Stimulated activated CD4-positive, alpha-beta T cell treated with anti-CD3 and anti-CD28 coated beads, Interleukin-15, amount 100 ng/mL, for 48 hours (primary cell): ENCODE measurements at places on chromosomes 1 and 21.

GRCh38 chr1:92933459-92933858 is 27.8 kb downstream of the DIPK1A start:
- no peak for DNase-seq

DNA sequence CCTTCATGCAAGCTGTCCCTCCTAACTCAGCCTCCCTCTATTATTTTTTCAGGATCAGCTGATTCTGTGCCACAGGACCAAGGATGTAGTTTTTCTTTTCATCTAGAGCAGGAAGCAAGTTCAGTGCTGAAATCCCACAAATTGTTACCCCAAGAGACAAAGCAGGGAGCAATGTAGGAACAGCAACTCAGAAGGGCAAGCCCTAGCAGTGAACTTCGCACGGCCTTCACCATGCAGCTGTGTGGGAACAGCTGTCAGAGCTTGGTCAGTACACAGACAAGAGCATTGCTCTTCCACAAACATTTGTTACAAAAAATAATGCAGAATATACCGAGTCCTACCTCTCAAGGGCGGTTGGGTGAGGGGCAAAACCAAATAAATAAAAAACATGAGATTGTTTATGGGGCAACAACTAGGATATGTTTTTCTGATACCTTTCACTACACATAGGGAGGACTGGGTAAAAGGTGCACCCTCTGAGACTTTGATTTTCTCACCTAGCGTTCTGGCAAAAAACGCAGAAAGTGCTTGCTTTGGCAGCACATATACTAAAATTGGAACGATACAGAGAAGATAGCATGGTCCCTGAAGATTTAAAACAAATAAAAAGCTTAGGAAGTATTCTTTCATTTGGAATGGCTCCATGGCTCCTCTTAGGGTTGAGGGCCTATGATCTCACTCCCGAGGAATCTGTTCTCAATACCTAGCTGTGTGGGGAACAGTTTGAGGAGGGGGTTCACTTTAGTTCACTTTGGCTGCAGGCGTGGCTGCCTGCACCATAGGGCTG is 37.1 kb upstream of the ANGPTL7 start:
- no peak for DNase-seq

GRCh38 chr1:62726011-62726442 is 37.8 kb upstream of the DOCK7 start:
- DNase-seq, result no peak

- no peak for DNase-seq
Observed at GRCh38 chr1:246213036-246213435, 294.0 kb downstream of the SMYD3 start.

DNA sequence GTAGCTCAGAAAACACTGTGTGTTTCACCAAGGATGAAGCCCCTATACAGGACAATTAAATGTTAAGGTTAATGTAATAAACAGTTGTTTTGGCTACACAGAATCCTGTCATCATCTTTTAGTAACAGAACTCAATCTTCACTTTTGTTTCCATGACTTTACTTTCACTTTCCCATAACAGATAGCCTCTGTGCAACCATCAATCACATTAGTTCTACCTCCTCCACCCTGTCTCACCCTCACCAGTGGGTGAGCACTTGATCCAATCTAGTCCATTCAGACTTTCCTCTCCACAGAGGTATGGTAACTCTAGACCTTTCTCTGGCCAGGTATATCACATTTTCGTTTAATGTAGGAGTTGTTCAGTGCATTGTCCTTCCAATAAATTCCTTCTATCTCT is 1018.5 kb downstream of the ADGRL2 start:
- DNase-seq, result peak; percentile 0

- DNase-seq, result no peak
Observed at GRCh38 chr1:42845866-42846256, 552 bp upstream of the ZNF691 start.

DNA sequence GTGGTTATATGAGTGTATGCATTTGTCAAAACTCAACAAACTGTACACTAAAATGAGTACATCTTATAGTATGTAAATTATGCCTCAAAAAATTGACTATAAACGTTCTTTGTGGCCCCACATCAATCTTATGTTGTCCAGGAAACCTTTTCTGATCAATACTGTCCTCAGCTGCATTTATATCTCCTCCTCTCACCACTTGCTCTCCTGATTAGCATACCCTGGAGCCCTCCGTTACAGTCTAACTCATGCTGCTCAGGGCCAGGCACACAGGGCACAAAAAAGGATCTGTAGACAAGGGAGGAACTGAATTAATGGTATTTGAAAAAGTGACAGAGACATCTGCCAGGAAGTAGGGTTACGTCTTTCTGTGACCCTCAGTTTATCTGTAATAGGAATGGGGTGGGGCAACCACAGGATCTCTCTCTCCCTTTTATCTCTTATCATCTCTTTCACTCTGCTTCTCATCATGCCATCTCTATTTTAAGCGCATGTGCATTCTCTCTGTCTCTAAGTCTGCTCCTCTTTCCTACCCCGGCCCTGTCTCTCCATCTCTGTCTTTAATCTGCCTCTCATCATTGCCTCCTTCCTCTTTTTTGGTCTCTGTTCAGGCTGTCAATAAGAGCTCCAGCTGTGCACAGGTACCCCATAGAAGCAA is 7.0 kb upstream of the TAL1 start:
- DNase-seq, result no peak

GRCh38 chr1:183247931-183248330 is 61.9 kb downstream of the LAMC2 start:
- DNase-seq, result no peak

DNA sequence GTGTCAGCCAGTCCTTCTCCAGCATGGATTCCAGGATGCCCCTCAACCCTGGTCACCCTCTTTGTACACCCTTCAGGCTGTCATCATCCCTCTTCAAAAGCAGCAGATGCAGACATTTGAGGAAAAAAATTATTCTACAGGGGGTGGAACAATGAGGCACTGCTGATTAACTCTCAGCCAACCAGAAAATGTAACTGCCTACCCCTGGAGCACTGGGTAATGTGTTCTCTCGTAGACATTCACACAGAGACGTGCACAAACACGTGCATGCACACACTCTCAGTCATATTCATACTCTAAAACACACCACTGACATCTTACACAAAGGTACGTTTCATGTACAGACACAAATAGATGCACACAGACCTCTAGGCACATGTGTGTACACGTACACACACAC is 175.4 kb downstream of the TRABD2B start:
- no peak for DNase-seq

DNA sequence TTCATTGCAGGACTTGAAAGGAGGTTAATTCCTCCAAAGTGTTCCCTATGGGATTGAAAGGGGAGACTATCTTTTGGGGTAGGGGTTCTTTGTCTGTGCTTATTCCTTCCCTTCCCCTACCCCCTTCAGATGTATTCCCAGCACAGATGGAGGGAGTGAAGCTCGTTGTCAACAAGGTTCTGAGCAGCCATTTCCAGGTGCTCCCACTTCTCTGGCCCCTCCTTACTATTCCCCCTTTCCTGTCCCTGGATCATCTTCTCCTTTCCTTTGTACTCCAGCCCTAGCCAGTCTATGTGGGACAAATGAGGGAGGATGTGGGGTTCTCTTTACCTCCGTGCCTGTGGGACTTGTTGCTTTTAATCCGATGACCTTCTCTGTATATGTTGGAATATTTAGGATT is 899 bp downstream of the TOMM40L start:
- DNase-seq, result no peak

DNA sequence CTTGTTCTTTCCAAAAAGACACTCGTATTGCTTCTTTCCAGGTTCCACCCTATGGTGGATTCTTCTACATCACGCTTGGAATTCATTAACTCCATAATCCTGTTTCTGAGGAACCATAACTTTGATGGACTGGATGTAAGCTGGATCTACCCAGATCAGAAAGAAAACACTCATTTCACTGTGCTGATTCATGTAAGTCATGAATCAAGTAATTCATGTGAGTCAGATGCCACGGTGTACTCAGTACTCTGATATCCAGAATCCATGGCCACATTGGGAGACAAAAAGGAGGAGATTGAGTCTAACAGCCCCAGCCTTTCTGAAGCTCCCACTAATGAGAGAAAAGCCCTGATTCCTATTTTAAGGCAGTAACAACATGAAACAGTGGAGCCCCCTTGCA is 7.4 kb downstream of the CHI3L2 start:
- DNase-seq, result no peak

- DNase-seq, result no peak
Observed at GRCh38 chr1:210541680-210542358, 213.1 kb downstream of the HHAT start.

DNA sequence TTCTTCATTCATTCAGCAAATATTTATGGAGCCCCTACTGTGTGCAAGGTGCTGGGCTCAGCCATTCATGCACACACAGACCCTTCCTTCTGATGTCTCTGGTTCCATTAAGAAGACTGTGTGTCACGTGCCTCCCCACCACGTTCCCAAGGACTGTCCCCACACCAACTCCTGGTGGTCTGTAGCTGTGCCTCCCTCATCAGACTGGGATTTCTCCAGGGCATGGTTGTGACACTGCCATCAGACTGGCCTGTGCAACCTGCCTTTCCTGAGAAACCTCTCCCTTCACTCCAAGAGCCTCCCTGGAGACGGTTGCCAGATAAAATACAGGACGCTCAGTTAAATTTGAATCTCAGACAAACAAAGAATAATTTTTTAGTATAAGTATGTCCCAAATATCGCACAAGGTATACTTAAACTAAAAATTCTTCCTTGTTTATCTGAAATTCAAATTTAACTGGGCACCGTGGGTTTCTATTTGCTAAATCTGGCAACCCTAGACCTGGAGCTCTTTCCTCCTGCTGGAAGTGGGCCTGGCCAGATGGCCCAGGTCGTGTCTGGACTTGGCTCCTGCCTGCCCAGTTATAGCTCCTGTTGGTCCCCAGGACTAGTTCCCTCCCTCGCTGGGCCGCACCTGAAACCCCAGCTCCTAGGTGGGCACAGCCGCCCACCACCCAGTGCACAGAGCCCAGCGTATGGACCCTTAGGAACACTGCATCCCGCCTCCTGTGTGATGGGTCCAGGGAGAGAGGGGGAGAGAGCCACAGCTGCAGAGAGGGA is 76.9 kb downstream of the RAP1GAP start:
- DNase-seq, result no peak

DNA sequence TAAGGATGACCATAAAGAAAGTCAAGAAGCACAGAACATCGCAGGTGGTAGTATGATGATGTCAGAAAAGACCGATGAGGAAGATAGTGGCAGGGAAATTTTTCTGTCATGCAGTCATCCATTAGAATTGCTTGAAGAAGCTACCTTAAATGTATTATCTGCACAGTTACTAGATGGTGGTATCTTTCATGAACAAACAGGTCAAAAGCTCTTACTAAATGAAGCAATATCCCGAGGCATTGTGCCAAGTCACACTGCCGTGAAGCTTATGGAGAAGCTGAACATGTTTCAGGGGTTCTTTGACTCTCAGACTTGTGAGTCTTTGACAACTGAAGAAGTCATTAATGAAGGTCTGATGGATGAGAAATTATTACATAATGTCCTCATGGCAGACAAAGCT is 128.8 kb downstream of the MACF1 start:
- no peak for DNase-seq

- DNase-seq, result no peak
Observed at GRCh38 chr21:33451634-33452071, 28.1 kb downstream of the TMEM50B start.
